Bronchial epithelial cell (primary cell): ENCODE measurements at places on chromosomes 11 and 22. TPM values are rescaled to one million over a fixed set of nuclear protein-coding genes. Genes with fewer than 3 reads are reported as not detected.
A peak's percentile ranks its signal among the peaks of the same experiment; 100 is the strongest.

GRCh38 chr11:72125956-72126355 lies 9.6 kb upstream of the FOLR3 start:
- no peak for DNase-seq

- DNase-seq = no peak
Measured at GRCh38 chr11:115408036-115408921, 95.9 kb downstream of the CADM1 start.

GRCh38 chr22:41947424-41948080 lies 600 bp upstream of the CENPM start:
- no peak for DNase-seq

DNA sequence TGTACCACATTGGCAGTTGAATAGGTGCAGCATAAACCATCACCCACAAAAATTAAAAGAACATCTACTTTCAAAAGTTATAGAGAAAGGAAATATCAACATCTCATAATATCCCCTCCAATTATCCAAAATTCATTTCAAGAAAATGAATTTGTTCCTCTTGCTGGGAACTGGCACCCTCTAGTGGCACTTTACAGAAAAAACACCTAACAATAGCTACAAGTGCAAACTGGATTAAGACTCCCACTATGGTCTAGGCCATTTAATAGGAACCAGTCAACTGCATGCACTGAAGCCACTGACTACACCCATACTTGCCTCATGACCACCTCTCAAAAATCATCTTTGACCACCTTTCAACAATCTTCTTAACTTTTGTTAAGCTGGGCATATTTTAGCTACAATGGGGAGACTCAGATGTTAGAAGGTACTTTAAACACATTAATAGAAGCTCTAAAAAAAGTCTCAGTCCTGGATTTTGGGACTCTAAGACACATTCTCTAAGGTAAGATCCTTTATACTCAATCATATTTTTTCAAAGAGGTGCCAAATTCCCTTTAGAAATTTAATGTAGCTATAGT lies 17.3 kb downstream of the TRAF6 start:
- peak; percentile 65 for DNase-seq

DNA sequence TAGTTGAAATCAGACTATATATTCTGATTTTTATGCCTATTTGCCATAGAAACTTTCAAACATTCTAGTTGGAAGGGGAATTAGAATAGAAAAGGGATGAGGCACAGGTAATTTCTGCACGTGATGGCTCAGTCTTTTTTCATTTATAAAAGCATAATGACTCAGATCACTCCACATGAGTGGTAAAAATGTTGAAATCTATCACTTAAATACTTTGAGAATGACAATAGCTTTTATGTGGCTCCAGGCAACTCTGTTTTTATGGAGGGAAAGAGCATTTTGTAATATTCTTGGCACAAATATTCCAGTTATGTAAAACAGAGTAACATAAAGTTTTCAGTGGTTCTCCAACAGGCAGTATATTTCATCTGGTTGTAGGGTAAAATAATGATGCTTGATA lies 5.9 kb upstream of the MMP3 start:
- DNase-seq = peak; percentile 89

- DNase-seq = no peak
Measured at GRCh38 chr11:117175781-117176180, 2.8 kb upstream of the SIDT2 start.

DNA sequence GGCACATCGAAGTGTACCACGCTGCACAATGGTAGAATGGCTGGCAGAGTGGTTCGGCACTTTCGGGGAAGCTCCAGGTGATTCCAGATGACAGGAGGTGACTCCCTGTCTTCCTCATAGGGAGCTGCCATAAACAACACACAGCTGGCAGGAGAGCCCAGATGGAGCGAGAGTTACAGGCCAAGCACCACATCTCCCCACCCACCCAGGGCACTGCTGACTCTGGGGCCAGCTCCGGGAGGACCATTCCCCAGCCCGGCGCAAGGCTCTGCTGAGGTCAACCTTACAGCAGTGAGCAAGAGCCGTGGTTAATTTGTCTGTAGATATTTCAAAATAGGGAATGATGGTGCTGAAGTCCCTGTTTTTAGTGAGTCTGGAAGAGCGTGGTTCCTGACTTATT lies 78.8 kb upstream of the HMGXB4 start:
- no peak for DNase-seq

DNA sequence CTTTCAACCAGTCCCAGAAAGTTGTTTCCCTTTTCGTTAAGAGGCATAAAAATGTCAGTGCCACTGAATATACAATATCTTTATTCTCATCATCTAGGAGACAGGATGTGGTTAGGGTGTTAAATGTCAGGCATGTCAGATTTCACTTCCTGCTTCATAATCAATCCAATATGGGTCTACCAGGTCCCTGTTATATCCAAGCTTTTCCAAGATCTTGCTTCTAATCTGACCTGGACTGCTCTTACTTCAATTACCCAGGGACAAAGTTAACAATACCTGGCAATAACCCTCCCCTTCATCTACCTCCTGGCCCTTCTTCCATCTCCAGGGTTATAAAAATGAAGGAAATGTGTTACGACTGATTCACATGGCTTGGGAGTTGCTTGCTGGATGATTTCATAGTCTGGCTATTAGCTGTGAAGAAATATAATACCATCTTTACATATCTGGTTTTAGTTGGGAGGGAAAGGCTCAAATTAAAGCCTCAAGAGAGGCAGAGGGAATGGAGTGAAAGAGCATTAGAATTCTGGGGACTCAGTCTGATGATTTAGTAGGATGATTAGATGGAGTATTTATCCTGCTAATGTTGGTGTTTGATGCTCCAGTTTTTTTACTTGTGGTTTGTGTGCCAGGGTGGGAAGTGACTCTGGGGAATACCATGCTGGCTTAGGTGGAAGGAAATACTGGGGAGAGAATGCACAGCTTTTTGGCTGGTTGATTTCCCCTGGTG lies 534.3 kb downstream of the ETS1 start:
- DNase-seq = peak; percentile 92

DNA sequence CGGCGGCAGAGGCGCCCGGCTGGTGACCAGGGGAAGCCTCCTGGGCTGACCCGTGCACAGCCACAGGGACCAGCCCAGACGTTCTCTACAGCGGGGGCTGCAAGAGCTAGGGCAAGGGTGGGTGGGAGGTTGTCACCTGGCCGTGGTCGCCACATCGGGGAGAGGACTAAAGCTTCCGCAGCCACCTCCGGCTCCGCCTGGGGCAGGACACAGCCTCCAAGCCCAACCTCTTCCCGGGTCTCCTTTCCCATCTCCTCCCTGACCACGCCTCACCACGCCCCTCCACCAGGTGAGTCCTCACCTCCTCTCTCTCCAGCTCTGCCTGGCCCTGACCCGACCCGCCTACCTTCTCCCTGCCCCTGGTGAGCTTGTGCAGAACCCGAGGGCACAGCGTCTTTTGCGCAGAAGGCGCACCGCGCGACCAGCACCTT lies 75.9 kb upstream of the LMO1 start:
- no peak for DNase-seq

DNA sequence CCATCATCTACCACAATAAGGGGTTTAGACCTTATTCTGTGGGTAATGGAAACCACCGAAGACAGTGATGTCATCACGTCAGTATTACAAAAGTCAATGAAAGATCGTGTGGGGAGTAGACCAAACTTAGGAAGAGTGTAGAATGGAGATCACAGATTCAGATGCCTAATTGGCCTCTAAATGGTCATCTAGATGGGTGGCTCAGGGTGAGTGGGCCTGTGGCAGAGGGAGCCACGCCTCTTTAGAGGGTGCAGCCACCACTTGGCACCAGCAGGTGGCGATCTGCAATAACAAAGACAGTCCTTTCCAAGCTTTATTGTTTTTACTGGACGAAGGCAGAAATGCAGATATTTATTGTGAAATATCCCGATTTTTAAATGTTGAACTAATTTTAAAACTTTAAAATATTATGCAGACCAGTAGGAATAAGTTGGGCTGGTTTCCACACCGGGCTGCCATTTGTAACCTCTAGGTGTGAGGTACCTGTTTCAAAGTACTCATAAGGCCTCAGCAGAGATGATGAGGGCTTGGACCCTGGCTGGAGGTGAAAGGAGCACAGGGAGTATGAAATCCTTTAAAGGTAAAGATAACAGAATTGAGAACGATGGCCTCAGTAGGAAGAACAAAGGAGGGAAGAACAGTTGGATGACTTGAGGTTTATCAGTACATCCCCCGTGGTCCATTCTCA lies 222.0 kb downstream of the DBX1 start:
- DNase-seq = peak; percentile 55

DNA sequence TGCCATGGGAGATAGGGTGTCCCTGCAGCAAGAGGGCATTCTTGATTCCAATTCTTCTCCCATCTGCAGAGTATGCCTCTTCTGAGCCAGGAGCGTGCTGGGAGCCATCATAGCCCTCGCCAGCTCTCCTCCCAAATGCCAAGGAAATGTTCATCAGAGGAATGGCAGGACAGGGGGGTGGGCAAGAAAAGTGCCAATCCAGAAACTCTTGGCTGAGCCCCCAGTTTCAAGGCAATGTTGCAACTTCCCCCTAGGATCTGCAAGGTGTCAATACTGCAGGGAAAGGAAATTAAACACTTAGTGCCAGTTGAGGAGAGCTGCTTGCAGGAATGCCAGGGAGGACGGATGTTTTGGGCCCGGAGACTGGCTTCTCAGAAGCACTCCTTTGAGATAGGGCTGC lies 94.8 kb upstream of the PRDM11 start:
- DNase-seq = no peak

GRCh38 chr11:45748801-45749200 lies 56.1 kb upstream of the SLC35C1 start:
- DNase-seq = no peak

GRCh38 chr22:31160328-31160978 lies 471 bp downstream of the RNF185 start:
- no peak for DNase-seq

- DNase-seq = no peak
Measured at GRCh38 chr11:76391021-76391420, 9.9 kb downstream of the GVQW3 start.

DNA sequence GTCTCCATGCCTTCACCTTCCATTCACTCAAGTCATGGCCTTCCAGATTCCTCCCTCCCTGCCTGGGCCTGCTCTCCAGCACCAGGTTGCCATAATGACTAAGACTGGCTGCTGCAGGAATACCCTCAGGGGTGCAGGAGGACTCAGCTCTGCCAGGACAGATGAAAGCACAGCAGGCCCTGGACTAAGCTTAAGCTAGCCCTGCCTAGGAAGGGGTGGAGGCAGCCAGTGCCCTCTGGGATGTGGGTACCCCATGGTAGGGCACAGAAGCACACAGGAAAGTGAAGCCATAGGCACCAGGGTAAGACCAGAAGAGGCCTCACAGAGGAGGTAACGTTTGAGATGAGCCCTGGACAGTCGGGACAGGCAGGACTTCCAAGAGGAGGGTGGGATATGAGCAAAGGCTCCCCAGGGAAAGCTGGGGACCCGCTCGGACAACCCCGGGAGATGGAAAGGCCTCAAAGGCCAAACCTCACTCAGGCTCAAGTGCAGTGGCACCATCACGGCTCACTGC lies 3.0 kb upstream of the RIN1 start:
- peak; percentile 98 for DNase-seq

- no peak for DNase-seq
Measured at GRCh38 chr11:68469122-68469521, 8.6 kb downstream of the PPP6R3 start.

DNA sequence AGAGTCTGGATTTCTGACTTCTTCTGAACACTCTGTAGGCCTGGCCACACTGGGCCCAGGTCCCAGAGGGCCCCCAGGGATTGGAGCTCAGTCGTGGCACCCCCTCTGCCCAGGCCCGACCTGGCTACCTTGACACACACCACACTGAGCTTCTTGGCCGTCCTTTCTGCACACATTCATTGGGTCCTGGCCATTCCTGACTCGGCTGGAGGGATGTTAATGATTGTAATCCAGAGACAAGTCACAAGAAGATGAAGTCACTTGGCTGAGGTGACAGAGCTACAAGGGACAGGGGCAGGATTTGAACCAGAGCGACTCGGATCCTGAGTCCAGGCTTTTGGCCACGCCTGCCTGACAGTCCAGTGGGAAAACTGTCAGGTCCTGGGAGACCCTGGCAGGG lies 23.9 kb upstream of the PDGFB start:
- no peak for DNase-seq

GRCh38 chr22:32477596-32477995 lies 3.0 kb downstream of the FBXO7 start:
- no peak for DNase-seq

DNA sequence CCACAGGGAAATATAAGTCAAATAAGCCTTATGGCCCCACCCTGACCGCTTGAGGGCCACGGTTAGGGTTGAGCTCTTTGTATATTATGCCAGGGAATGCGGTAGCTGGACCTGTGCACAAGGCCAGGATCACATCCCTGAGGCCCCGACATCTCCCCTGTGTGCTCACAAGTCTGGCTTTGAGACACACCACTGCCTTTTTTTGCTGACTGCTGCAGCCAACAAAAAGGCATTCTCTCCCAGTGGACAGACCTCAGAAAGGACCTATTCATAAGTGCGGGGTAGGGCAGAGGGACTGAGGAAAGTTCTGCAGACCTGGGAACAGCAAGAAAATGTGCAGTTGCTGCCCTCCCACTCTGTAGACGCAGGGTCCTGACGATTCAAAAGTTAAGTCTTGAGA lies 3.4 kb upstream of the SIDT2 start:
- no peak for DNase-seq

GRCh38 chr22:36379593-36380361 lies 8.0 kb downstream of the MYH9 start:
- DNase-seq = no peak

- DNase-seq = peak; percentile 12
Measured at GRCh38 chr11:59918480-59918879, 19.8 kb upstream of the OOSP1 start.

DNA sequence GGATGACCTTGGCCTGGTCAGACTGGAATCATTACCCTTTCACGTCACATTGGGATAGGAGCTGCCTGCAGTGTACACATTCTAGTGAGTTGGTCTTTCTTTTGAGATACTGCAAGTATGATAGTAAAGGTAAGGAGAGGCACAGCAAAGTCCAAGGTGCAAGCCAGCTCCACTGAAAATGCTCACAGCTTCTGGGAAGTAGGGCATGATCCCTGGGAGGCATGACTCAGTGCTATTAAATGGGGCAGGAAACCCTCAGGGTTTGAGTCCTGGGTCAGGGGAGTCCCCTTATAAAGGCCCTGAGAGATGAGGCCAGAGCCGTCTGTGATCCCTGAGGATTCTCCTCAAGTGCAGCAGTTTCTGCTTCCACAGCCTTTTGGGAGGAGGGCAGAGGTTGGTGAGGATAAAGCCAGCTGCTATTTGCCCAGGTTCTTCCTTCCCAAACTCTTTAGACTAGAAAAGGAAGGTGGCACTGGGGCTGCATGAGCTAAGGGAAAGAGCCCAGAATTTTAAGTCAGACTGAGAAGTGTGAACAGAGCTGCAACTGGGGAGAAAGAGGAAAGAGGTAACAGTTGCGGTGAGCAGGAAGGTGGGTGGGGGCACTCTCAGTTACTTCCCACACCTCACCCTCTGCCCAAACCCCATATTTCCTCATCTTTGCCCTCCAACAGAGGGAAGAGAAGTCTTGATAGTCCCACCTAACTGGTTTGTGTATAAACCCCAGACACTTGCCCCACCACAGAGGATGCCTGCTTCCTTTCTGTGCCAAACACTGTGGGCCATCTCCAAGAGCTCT lies 14.4 kb upstream of the OR52K1 start:
- DNase-seq = no peak

FBLN1 gene
- total RNA-seq = 18.2 and 25.2 TPM in 2 replicates

CLNS1A gene
- 184 and 221 TPM in 2 replicates for total RNA-seq

SLC25A45 gene
- total RNA-seq = 0.26 and 0.77 TPM in 2 replicates

TP53AIP1 gene
- total RNA-seq = 1.3 and 4.6 TPM in 2 replicates

ANGPTL5 gene
- total RNA-seq = not detected in 2 replicates

NPAS4 gene
- total RNA-seq = not detected in 2 replicates

CCDC188 gene
- total RNA-seq = not detected in 2 replicates

PHETA2 gene
- 2.4 and 3.4 TPM in 2 replicates for total RNA-seq

ROM1 gene
- 2.6 and 2.8 TPM in 2 replicates for total RNA-seq
